Liver (tissue), 10 donors: ENCODE measurements at places on chromosomes 3 and 15. TPM values are rescaled to one million over a fixed set of nuclear protein-coding genes. Genes with fewer than 3 reads are reported as not detected.

The KLHL40 gene
- total RNA-seq, result not detected

The VEPH1 gene
- total RNA-seq, result 0.65 TPM

The SEMA4B gene
- total RNA-seq, result 52.2 TPM

DNA sequence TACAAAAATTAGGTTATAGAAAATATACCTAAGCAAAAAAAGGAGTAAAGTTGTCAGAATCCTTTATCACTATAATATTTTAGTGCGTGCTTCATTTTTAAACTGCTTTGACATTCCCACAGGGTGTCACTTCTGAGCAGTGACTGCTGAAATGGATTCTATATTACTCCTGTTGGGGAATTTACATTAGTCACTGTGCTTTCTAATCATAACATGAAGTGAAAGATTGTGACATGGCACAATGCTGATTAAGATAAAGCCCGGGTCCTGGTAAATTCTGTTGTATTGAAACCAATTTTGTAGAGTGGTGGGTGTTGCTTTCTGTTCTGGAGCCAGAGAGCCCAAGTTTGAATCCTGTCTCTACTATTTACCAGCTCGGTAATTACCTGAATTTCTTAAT lies 36.4 kb upstream of the EHHADH start:
- H3K4me1 ChIP-seq, result no peaks in the 10 kb centered on the region
- no peaks in the 10 kb centered on the region for H3K27me3 ChIP-seq
- H3K36me3 ChIP-seq, result no peaks in the 10 kb centered on the region

DNA sequence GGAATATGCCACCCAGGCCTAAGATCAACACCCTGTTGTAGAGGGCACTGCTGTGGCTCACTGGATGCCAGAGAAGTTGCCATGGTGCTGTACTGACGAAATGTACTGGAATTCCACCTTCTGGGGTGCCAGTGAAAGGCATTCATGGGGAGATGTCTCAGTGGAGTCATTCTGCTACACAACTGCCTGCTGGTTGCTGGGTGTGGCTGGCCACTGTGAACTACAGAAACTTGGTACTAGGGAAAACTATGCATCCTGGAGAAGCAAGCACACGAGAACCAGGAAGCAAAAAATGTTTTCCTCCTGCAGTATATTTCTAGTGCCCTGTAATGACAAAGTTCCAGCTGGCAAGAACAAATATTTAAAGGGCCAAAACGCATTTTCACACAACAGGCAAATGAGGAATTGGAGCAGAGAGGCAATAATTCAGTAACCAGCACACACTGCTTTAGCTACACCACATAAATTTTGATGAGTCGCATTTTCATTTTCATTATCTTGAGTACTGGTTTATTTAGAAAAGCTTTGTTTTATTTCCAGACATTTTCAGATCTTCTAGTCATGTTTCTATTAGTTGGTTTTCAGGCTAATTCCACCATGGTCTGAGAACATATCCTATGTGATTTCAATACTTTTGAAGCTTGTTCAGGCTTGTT lies 18.3 kb upstream of the RFX7 start:
- no peak overlapping the region for H3K27ac ChIP-seq
- H3K27me3 ChIP-seq, result no peaks in the 10 kb centered on the region
- no peak overlapping the region for H3K4me3 ChIP-seq
- no peak for DNase-seq
- no peaks in the 10 kb centered on the region for H3K4me1 ChIP-seq

DNA sequence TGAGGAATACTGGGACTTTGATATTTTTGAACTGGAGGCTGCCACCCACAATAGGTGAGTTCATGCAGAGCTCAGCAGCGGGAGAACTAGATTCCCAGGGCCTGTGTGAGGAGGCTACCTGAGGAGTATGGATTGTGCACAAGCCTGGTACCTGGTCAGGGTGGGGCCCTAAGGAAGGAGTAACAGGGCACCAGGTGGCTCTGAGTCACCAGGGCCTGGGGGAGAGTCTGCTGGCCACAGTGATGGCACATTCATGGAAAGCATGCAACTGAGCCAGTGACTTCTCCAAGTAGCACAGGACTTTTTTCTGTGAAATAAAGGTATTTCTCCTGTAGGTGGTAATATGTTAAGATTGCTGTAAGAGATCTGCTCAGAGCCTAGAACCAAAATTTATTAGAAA lies 134.4 kb downstream of the PDE8A start:
- H3K36me3 ChIP-seq, result peaks cover 1% of the 10 kb centered on the region
- no peaks in the 10 kb centered on the region for H3K27me3 ChIP-seq
- no peak overlapping the region for H3K4me3 ChIP-seq
- H3K4me1 ChIP-seq, result no peaks in the 10 kb centered on the region

GRCh38 chr3:21054064-21054463 lies 696.9 kb downstream of the ZNF385D start:
- DNase-seq, result no peak
- no peaks in the 10 kb centered on the region for H3K36me3 ChIP-seq
- H3K27ac ChIP-seq, result no peak overlapping the region
- H3K4me3 ChIP-seq, result no peak overlapping the region

DNA sequence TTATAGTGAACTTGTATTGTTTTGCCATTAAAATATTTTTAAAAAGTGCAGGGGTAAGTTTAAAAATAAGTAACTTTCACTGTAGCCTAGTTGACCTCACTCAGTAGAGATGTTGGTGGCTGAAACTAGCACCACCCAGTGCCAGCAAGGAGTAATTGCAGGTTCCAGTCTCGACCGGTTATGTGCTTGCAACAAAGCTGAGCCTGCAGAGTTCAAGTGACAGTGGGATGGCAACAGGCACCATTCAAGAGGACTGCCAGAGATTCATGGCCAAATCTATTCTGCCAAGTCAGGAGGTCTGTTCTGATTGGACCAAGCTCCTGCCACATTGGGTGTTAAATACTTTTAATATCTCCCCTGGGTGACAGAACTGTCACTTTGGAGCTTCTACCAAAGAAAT lies 2.7 kb downstream of the ADAMTS7 start:
- DNase-seq, result no peak
- no peak overlapping the region for H3K4me3 ChIP-seq
- H3K4me1 ChIP-seq, result no peaks in the 10 kb centered on the region
- no peaks in the 10 kb centered on the region for H3K27me3 ChIP-seq
- H3K27ac ChIP-seq, result no peak overlapping the region

- no peak for DNase-seq
- H3K4me3 ChIP-seq, result no peak overlapping the region
- H3K27ac ChIP-seq, result no peak overlapping the region
- H3K4me1 ChIP-seq, result no peaks in the 10 kb centered on the region
Measured at GRCh38 chr15:29162411-29162810, 107.2 kb downstream of the NSMCE3 start.

GRCh38 chr3:112561734-112562529 lies at the start of the genes ATG3 and SLC35A5:
Gene ATG3 (minus strand): TSS chr3:112561962. CDS start chr3:112561528, 434 bp downstream.
Gene SLC35A5 (plus strand): TSS chr3:112562045. CDS start chr3:112563404, 1,359 bp downstream.
- peaks cover 19% of the 10 kb centered on the region for H3K4me1 ChIP-seq
- peak within 1 kb of the TSS; percentile 93 for H3K4me3 ChIP-seq
- peak; percentile 98 for DNase-seq
- H3K27me3 ChIP-seq, result no peaks in the 10 kb centered on the region
- H3K27ac ChIP-seq, result peak within 1 kb of the TSS; percentile 93

- no peaks in the 10 kb centered on the region for H3K27me3 ChIP-seq
- no peaks in the 10 kb centered on the region for H3K4me1 ChIP-seq
- no peaks in the 10 kb centered on the region for H3K36me3 ChIP-seq
- DNase-seq, result no peak
Measured at GRCh38 chr3:67245545-67245944, 247.4 kb downstream of the KBTBD8 start.

GRCh38 chr3:17030438-17030837 lies 145.7 kb downstream of the PLCL2 start:
- no peak for DNase-seq
- no peaks in the 10 kb centered on the region for H3K27me3 ChIP-seq
- H3K36me3 ChIP-seq, result no peaks in the 10 kb centered on the region
- H3K27ac ChIP-seq, result no peak overlapping the region
- H3K4me3 ChIP-seq, result no peak overlapping the region

DNA sequence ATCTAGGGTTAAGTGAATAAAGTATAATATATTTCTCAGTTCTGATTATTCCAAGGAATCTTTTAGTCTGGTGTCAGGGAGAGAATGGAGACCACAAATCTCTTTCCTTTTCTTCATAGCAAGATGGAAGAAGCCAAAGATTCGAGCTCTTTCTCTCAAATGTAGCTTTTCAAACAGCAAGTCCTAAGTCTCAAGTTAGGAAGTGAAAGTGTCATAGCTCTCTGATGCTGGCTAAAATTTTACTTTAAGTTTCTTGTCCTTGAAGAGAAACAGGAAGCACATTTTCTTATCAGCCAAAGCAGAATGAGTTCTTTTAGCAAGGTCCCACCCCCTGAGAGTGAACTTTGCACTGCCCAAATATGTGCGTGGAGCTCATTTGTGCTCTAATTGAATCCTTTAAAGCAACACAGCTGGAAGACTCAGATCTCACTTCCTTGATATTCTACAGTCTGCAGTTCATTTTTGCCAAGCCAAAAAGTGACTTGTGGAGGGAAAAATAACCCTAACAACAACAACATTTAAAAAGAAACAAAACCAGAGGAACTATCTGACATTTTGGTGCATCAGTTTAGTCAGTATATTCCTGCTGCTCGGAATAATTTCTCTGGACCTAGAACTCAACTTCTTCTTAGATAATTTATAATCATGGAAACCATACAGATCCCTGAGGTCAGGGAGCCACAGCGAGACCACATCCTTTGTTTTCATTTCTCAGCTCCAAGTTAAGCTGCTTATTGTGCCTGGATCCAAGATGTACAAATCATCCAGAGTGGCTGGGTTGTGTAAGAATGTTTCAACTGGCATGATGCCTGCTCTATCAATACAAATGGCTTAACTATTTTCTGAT lies 238.7 kb upstream of the P2RY1 start:
- H3K4me3 ChIP-seq, result no peak overlapping the region
- peaks cover 6% of the 10 kb centered on the region for H3K4me1 ChIP-seq
- H3K27me3 ChIP-seq, result no peaks in the 10 kb centered on the region
- no peak for DNase-seq

GRCh38 chr3:44996556-44996969 lies 20.5 kb downstream of the EXOSC7 start:
- no peak overlapping the region for H3K4me3 ChIP-seq
- peaks cover 24% of the 10 kb centered on the region for H3K4me1 ChIP-seq
- H3K36me3 ChIP-seq, result peaks cover 12% of the 10 kb centered on the region
- H3K27ac ChIP-seq, result peak overlapping the region; percentile 80

DNA sequence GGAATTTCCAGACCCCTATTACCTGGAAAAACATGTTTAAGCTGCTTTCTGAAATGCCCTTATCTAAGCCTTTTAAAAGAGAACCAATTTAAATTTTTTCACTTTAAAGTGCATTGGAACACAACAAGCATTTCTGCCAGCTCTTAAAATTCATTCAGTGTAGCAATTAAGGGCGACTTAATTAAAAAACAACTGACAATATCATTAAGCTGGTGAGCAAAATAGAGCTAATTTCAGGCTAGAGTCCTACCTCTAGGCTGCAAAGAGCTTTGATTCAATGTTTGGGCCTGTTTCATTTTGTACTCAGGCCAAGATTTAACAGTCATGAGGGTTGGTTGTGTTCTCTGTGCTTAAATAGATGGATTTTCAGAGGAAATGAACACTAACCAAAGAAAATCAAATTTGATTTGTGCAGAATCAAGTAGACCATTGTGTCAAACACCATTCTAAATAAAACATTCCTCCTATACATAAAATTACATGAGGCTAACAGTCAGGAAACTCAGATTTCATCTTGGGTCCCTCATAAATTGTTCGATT lies 114.6 kb downstream of the TMEM108 start:
- H3K4me3 ChIP-seq, result no peak overlapping the region
- H3K4me1 ChIP-seq, result no peaks in the 10 kb centered on the region
- no peak for DNase-seq
- no peaks in the 10 kb centered on the region for H3K27me3 ChIP-seq
- H3K27ac ChIP-seq, result no peak overlapping the region

DNA sequence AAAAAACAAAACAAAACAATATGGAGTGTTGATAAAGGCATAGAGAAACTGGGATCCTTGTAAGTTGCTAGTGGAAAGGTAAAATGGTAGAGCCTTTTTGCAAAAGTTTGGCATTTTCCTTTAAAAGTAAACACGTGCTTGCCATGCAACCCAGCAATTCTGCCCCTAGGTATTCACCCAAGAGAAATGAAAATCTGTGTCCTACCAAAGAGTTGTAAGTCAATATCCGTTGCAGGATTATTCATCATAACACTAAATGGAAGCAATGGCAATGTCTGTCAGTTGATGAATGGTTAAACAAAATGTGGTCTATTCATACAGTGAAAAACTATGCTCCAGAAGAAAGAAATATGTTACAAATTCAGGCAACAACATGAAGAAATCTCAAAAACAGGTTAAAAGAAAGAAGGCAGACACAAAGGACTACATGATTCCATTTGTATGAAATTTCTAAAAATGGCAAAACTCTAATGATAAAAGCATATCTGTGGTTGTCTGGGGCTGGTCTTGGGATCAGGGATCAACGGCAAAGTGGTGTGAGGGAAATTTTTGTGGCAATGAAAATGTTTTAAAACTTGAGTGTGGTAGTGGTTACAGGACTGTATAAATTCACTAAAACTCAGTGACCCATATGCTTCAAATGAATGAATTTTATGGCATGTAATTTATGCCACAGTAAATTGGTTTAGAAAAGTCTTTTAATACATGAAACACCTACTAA lies 229.6 kb downstream of the OPA1 start:
- no peaks in the 10 kb centered on the region for H3K36me3 ChIP-seq
- no peaks in the 10 kb centered on the region for H3K4me1 ChIP-seq
- DNase-seq, result no peak
- no peak overlapping the region for H3K27ac ChIP-seq
- H3K4me3 ChIP-seq, result no peak overlapping the region

- no peaks in the 10 kb centered on the region for H3K4me1 ChIP-seq
- H3K27ac ChIP-seq, result no peak overlapping the region
- H3K36me3 ChIP-seq, result no peaks in the 10 kb centered on the region
- DNase-seq, result no peak
- no peak overlapping the region for H3K4me3 ChIP-seq
- H3K27me3 ChIP-seq, result peaks cover 4% of the 10 kb centered on the region
Measured at GRCh38 chr3:34859746-34860145, 779.6 kb upstream of the ARPP21 start.

DNA sequence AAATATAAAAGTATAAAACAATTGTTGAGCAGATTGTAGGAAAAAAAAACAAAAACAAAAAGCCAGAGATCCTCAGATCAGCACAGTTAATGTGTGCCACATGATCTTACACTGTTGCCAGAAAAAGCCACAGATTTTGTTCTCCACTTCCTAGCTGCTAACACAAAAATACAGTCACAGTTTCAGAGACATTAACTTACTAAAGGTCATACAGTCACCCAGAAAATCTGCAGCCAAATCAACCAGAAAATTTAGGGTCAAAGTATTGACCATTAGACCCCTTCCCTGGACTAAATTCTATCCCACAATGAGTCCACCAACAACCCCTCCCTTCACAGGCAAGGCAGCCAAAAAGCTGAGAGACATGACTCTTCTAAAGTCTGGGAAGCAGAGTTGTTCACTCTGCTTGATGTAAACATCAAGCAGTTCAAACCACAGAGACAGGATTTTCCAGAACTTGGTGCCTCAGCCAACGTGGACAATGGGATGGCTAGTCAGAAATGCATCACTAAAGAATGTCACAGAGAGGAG lies 59.1 kb downstream of the SST start:
- no peak for DNase-seq
- no peaks in the 10 kb centered on the region for H3K27me3 ChIP-seq
- H3K4me1 ChIP-seq, result no peaks in the 10 kb centered on the region
- H3K36me3 ChIP-seq, result no peaks in the 10 kb centered on the region
- H3K4me3 ChIP-seq, result no peak overlapping the region

GRCh38 chr3:36364260-36364659 lies 16.0 kb upstream of the STAC start:
- H3K36me3 ChIP-seq, result no peaks in the 10 kb centered on the region
- no peak overlapping the region for H3K4me3 ChIP-seq
- no peak overlapping the region for H3K27ac ChIP-seq
- no peaks in the 10 kb centered on the region for H3K4me1 ChIP-seq
- H3K27me3 ChIP-seq, result no peaks in the 10 kb centered on the region

GRCh38 chr15:96977886-96978285 lies 647.4 kb downstream of the NR2F2 start:
- H3K4me3 ChIP-seq, result no peak overlapping the region
- DNase-seq, result no peak
- H3K36me3 ChIP-seq, result no peaks in the 10 kb centered on the region
- H3K27me3 ChIP-seq, result no peaks in the 10 kb centered on the region
- no peaks in the 10 kb centered on the region for H3K4me1 ChIP-seq
- no peak overlapping the region for H3K27ac ChIP-seq
